HFF-Myc (cell line): ENCODE measurements at places on chromosomes 2 and 18.

DNA sequence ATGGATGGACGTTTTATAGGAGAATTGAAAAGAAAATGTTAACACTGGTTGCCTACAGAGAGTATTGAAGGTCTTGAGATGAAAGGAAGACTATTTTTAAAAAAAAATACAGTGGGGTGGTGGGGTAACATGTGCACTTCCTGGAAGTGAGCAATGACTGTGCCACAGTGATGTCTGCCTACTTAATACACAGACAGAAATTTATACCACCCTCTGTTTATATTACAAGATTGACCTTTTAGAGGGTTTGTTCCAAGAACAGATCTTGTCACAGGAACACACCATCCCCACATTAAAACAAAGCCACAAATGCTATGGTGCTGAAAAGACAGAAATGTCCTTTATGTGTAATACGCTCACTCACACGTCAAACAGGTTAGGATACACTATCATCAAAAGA, 87.6 kb downstream of the THADA start:
- no peak for DNase-seq

GRCh38 chr2:225366731-225367130, 32.8 kb upstream of the NYAP2 start:
- no peak for DNase-seq

- DNase-seq, result no peak
Measured at GRCh38 chr2:18959952-18960717, 370.8 kb upstream of the NT5C1B start.

DNA sequence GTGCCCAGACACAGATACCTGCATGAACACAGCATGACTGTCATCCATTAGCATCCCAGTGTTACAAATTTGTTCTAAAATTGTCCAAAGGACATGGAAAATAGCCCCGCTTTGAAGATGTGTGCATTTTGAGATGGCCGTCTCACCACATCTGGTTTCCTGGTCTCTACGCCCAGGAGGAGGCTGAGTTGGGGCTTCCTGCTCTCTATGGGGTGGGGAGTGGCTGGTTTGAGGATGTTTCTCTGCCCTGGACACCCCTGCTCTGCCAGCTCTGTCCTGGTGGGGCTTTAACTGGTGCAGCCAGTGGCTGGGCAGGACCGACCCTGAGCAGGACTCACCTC, 74.6 kb upstream of the SMAD7 start:
- no peak for DNase-seq

DNA sequence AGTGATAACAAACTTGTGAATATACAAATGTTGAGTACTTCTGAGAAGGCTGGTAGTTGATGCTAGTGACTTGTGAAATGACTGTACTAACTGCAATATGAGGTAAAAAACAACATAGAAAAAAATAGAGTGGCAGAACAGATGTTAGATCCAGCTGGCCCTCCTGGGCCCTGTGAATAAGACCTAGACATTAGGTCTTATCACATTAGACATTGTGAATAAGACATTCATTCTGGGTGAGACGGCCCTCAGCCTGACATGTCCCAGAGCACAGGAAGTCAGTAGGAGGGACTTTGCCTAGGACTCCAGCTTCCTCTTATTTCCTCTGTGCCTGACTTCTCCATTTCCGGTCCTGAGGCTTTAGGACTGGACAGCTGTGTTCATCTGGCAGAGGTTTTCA, 22.9 kb downstream of the DOK1 start:
- no peak for DNase-seq

DNA sequence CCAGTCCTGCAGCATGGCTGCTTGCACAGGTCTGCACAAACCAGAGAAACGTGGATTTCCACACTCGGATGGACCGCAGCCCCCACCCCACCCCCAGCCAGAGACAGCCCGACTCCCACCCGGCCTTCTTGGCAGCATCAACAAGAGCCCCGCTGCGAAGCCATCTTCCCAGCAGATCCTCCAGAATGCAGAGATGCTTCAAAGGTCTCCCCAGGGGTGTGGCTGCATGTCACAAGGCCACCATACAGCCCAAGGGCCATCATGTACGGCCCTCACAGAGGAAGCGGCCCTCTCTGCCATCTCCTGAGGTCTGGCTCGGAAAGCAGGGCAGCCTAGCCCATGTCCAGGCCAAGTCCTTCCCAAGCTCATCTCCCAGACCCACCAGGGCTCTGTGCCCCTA, 11.5 kb downstream of the DNMT3A start:
- no peak for DNase-seq

DNA sequence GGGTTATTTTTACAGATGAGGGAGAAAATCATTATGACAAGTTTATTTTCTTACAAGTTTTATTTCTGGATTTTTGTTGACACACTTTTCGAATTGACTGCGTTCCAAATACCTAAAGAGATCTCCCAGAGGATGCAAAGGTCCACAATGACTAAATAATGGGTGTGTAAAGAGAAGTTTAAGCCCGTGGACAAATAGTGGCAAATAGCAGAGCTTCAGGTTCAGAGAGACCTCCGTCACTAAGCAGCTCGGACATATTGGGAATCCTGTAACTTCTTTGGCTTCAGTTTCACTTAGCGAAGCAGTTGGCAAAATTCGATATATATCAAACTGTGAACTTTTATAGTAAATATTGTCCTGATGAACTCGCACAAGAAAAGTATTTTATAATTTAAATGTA, 270.5 kb upstream of the KCNJ3 start:
- DNase-seq, result no peak
